ENCODE measurements at places on chromosomes 4 and X.

DNA sequence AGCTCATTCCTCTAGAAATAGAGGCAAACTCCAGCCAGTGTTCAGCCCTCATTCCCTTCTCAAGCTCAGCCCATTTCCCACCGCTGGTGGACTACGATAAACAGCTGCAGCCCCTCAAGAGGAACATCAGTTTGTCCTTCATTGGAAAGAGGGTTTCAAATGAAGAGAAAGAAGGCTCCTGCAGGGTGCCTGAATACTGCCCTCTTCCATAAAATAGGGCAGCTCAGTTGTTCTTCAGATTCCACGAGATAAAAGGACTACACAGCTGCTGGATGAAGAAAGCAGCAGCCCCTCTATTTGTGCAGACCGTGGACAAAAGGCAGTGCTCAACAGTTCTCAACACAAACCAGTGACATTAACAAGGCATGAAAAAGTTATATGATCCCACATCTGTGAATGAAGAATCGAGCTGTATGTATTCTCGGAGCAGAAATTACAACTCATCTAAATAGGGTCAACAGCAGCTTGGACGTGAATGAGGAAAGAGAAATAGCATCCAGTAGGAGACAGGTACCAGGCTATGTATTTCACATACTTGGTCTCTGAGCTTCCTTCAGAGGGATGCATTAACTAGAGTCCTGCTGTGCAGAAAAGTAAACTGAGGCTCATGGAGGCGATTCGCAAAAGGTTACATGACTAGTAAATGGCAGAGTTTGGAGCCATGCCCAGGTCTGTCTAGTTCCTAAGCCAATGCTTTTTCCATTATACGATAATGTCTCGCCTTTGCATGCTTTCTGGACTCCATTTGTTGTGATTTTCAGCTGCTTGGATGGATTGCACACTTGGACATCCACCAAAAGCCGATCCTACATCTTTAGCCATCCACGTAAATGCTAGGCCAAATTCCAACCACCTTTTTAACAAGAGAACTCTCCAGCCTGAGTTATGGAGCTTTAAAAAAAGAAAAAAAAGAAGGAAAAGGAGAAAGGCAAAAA is 301.2 kb upstream of the PPARGC1A start:
- no peak for DNase-seq

GRCh38 chr4:115343171-115343570 is 229.8 kb upstream of the NDST4 start:
- DNase-seq = no peak

DNA sequence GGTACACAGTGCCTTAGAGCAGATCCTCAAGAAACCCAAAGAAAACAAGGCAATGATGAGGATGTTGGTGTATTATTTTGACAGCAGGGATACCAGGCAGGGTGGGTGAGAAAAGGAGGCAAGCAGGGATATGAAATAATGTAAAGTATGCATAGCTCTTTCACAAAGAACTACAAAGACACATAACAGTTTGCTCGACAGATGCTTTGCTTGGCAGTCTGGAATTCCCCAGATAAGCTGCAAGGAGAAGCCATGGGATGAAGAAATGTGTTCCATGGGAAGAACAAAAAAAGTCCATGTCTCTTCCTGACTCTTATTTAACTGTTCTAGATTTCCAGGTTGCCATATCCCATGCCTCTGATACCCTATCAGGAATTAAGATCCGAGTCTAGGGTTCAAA is 75.4 kb downstream of the FAM13A start:
- no peak for DNase-seq

GRCh38 chrX:117839544-117839943 is 277.1 kb downstream of the KLHL13 start:
- DNase-seq = no peak

DNA sequence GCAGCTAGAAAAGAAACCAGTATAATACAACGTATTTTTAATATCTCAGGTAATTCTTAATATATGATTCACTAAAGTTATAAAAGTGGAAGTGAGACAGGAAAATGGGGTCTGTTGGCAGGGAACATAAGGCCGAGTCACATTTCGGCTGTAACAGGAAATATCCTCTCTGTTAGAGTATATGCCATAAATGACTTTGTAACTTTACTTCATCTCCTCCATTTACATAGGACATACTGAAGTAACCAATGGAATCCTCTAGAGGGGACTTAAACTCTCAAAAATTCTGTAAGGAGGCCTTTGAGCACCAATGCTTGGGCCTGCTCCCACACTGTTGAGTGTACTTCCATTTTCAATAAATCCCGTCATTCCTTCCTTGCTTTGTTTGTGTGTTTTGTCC is 71.3 kb downstream of the ANKRD17 start:
- no peak for DNase-seq

DNA sequence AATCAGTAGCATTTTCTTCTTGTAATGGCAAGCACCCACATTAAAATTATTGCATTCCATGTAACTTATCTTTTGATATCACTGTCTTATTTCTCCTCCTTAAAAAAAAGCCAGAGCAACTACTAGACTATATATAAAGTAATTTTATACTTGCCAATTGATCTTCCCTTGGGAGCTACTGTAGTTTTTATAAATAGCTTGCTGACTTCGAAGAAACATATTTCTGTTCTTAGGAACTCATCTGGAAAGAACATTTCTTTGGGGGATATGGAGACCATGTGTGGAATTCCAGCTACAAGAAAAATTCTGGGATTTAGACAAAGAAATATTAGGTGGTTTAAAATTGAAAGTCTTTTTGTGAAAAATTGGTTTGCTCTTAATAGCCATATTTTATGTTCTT is 94.9 kb downstream of the BMPR1B start:
- no peak for DNase-seq
